ENCODE measurements at places on chromosomes 16 and 17. TPM values are rescaled to one million over a fixed set of nuclear protein-coding genes. Genes with fewer than 3 reads are reported as not detected.

Gene PAGR1
- total RNA-seq, result 64.3 TPM

DNA sequence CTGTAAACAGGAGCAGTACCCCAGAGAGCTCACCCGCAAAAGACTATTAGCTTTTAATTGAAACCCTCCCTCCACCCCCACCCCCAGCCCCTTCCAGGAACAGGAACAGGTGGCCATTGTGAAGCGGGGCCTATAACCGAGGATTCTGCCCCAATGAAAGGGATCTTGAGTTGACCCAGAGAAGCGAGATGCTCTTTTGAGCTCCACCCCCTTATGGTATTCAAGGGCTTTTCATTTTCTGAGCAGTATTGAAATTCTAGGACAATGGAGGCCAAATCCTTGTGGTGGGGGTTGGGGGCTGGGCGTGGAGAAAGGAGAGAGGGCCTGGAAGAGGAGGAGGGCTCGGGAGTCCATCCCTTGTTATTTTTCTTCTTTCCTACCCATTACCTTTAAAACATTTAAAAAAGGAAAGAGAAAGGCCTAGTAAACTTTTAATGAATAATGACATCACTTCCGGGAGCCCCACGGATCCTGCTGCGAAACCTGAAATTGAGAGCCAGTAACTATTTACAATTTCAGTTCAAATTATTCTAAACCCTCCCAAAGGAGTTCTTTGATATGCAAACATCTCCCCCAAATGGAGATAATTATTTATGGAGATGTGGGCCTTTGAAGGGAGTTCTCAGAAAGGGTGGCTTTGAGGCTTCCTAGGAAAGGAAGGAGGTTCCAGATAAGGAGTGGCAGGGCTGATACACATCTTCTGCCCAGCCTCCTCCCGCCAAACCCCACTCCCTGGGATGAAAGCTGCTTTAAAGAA lies 30.5 kb downstream of the HS3ST3B1 start:
- DNase-seq, result no peak

Gene TSPAN10
- total RNA-seq, result 2.9 TPM

Gene CEP95
- 50.6 TPM for total RNA-seq

Gene CA7
- not detected for total RNA-seq

Gene G6PC1
- total RNA-seq, result not detected

Gene SHCBP1
- total RNA-seq, result 0.77 TPM

DNA sequence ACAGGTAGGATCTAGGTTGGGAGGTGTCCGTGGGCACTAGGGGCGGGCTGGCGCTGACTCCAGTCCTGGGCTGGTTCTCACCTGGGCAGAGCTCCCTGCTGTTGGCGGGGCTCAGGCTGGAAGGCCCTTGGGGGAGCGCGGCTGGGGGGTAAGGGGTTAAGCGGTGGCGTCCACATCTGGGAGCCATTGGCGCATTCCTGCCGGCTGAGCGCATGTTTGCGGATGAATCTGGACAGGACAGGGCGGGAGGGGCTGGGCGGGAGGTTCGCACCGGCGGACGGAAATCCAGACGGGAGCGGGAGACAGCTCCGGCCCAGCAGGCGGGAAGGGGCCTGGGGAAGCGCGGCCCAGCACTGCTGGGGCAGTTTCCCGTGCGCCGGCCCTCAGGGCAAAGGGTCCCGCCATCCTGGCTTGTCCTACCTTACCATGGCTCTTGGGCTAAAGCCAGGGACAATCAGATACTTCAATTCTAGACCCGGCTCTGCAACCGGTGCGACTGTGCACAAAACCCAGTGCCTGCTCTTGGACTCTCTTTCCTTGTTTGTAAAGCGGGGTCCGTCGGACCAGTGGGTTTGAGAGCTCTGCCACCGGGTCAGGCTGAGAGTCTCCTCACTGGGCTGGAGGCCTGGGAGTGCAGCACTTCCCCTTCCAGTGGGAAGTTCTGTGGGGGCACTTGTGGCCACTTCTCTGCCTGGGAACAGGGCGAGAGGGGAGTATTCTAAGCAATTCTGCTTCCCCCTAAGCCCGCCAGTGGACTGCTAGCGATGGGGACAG lies 7.8 kb downstream of the RARA start:
- DNase-seq, result peak; percentile 56

DNA sequence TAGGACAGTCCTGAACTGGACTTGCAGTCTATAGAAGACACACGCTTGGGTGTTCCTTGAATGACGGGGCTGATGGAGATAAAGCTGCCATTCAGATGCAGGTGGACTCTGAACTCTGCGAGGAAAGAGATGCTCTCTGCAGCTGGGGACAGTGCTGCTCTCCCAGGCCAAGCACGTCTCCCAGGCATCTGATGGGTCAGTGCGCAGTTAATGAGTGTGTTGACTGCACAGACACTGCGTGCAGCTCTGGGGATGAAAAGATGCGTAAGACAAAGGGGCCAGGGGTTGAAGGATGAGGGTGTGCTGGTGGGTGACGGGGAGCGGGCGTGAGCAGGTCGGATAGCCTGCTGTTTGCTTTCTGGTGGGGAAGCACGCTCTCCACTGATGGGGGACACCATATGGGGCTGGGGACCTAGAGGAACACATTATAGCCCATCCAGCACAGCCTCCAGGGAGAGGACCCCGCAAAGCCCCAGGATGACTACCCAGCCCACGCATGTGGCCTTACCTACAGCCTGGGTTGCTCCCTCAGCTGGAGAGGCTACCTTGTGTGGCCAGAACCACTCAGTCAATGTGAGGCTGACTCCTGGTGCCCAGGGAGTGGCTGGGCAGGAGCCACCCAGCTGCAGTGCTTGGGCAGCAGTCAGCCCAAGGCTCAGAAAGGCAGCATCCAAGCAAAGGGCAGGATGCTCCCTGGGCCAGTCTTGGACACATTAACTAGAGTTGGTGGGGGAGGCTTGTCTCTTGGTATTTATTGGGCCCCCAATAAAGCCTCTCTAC lies 246.3 kb downstream of the RBFOX3 start:
- no peak for DNase-seq

DNA sequence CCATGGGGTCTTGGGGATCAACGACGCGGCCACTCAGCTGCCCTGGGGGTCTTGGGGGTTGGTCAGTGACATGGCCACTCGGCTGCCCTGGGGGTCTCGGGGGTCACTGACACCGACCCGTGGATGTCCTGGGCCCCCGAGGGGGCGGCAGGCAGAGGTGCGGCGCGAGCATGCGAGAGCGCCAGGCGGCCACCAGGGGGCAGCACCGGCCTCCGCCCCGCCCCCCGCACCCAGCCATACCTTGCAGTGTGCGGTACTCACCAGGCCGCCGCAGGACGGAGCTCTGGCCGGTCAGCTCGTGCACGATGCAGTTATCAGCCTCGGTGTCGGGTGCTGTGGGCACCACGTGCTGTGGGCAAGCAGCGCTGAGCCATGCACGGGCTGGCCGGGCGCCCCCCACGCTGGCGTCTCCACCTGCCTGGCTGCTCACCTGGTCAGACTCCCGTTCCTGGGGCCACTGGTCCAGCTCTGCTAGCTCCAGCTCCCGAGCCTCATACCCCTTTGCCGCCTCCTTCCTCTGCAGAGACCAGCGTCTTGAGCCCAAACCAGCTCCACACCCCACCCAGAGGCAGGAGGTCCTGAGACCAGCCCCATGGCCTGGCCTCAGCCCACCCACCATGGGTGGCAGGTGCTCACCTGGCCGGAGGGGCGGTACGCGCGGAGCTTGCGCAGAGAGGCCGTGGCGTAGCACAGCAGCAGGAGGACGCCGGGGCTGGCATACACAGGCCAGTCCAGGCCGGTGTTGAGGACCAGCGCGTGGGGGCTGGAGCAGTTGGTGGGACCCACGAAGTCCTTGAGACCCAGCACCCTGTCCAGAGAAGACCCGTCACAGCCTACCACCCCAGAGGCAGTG lies 31.2 kb downstream of the CTU2 start:
- peak; percentile 81 for DNase-seq

DNA sequence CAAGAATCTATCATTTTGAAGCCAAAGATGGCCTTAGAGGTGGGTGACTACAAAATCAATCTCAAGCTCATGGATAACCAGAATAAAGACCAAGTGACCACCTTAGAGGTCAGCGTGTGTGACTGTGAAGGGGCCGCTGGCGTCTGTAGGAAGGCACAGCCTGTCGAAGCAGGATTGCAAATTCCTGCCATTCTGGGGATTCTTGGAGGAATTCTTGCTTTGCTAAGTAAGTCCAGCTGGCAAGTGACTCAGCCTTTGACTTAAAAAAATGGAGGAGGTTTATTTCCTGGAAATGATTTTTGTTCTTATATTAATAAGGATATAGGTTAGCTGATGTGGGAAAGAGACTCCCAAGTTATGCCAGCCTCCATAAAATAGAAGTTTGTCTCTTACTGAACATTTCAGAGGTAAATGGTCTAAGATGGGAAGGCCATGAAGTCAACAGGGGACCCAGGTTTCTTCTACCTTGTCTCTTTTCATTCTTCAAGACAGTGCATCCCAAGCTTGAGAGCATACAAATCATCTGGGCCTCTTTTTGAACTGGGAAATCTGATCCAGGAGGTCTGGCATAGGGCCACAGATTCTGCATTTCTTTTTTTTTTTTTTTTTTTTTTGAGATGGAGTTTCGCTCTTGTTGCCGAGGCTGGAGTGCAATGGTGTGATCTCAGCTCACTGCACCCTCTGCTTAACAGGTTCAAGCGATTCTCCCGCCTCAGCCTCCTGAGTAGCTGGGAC lies 19.8 kb upstream of the TANGO6 start:
- DNase-seq, result no peak

Gene PDILT
- total RNA-seq, result 0.87 TPM

DNA sequence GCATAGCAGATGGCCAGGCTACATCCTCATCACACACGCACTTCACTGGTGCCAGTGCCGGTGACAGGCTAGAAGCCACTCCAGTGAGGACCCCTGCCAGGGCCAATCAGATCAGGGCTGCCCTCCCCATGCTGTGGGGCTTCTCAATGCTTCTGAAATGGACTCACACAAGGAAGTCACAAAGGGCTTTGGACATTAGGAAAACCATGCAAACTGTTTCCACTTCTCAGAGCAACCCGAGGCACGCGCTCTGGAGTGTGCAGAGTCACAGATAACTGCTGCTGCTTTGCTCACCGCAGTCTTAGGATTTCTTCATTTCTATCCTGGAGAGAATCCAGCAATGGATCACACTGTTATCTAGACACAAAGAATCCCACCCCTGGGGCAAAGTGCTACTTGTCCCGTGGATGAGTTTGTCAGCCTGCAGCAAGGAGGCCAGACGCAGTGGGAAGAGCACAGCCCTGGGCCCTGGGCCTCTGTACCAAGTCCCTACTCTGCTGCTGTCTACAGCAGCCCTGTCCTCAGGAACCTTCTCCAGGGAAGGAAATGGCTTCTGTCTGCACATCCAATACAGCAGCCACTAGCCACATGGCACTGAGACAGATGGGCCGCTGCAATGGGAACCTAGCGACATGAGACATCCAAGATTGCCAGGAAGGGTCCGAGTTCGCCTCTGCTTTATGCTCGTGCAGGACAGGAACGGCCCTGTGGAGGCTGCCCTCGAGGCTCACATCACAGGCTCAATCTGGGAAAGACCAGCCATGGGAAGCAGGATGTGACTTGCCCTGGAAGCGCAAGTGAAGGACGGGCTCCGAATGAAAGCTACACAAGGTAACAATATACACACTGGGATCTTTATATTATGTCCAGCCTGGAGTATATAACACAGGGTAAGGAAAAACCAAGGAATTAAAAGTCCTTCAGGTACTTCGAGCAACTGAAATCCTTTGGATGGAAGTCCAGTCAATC lies 169.3 kb downstream of the ZFHX3 start:
- no peak for DNase-seq

DNA sequence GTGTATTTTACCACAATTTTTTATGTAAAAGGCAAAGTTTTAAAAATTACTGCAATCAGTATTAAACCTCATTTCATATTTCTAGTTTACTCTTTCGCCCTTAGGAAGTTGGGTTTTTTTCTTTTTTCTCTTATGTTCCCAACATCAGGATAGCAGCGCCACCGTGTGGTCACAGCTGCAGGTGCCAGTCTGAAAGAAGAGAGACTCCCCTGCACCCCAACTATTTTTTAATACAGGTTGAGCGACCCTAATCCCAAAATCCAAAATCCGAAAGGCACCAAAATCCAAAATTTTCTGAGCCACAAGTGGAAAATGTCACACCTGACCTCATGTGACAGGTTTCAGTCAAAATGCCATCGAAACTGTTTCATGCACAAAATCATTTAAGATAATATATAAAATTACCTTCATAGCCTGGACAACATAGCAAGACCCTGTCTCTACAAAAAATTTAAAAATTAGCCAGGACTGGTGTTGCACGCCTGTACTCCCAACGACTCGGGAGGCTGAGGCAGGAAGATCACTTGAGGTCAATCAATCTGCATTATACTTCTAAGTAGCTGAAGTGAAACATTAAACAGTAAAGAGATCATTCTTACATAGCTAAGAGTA lies 21.8 kb upstream of the ASGR2 start:
- DNase-seq, result peak; percentile 68

GRCh38 chr16:85333337-85333736 lies 221.1 kb upstream of the CIBAR2 start:
- no peak for DNase-seq

DNA sequence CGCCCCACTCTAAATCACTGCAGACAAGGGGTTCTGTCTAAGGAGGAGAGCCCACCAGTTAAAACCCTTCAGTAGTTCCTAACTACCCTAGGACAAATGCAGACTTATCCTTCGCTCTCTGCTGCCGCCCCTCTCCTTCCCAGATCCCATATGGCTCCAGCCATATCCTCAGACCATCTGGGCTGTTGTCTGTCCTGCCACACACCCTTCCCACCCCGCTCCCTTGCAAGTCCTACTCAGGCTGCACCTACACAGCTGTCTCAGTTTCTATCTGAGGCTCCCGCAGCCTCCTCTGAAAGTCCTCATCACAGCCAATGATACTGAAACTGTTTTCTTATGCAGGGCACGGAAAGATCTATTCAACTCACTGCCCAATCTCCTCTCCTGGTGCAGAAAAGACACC lies 720 bp upstream of the BCKDK start:
- no peak for DNase-seq

DNA sequence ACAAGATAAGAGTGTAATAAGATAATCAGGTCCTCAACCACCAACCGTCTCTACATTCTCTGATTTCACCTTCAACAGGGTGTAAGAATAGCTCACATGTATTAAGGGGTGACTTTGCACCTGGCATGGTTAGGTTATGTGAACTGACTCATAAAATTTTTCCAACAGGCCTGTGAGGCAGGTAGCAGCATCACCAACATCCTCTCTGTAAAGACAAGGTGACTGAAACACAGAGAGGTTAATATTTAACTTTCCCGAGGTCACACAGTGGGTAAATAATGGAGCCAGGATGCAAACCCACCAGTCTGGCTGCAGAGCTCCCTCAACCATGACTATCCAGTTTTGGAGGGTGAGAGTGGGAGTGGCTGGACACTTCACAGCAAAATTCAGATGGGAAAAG lies 317.2 kb downstream of the C16orf95 start:
- no peak for DNase-seq

GRCh38 chr17:65121916-65122806 lies 15.0 kb upstream of the RGS9 start:
- DNase-seq, result no peak

Gene TRPV3
- total RNA-seq, result not detected

DNA sequence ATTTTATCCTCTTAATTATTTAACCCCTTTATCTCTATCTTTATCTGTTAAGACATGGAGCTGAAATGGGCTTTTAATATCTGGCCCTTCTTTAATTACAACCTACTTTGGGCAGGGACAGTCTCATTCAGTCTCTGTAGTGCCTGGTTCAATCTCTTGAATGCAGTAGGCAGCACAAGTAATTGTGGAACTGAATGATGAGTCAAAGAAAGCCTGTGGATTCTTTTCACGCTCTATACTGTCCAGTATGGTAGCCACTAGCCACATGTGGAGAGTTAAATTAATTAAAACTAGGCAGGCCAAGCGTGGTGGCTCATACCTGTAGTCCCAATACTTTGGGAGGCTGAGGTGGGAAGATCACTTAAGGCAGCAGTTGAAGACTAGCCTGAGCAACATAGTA lies 9.3 kb downstream of the BPTF start:
- DNase-seq, result no peak
